ENCODE measurements at places on chromosomes 3 and 15. TPM values are rescaled to one million over a fixed set of nuclear protein-coding genes. Genes with fewer than 3 reads are reported as not detected.
A peak's percentile ranks its signal among the peaks of the same experiment; 100 is the strongest.

DNA sequence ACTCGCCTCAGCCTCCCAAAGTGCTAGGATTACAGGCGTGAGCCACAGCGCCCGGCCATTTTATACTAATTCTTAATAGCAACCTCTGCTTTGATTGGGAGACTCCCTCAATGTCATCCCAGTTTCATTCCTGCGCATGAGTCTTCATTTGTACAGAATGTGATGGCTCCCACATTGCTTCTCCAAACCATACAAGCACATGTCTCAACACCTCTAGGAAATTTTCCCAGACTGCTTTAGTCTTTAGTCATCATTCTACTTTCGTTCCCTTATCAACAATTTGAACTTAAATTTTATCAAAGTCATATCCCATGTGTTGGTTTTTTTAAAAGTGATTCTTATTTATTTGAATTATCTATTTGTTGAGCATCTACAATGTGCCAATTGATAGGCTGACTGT is 58.1 kb downstream of the SNX4 start:
- peaks cover 6% of the 10 kb centered on the region for H3K36me3 ChIP-seq
- H3K4me3 ChIP-seq = no peak overlapping the region
- no peaks in the 10 kb centered on the region for H3K27me3 ChIP-seq

- H3K27me3 ChIP-seq = no peaks in the 10 kb centered on the region
- no peaks in the 10 kb centered on the region for H3K4me1 ChIP-seq
- DNase-seq = no peak
- no peak overlapping the region for H3K4me3 ChIP-seq
- no peaks in the 10 kb centered on the region for H3K36me3 ChIP-seq
These were observed 26.8 kb downstream of the RAB6B start for GRCh38 chr3:133868758-133869475.

- H3K27me3 ChIP-seq = no peaks in the 10 kb centered on the region
- no peaks in the 10 kb centered on the region for H3K36me3 ChIP-seq
- DNase-seq = no peak
- no peak overlapping the region for H3K27ac ChIP-seq
- no peaks in the 10 kb centered on the region for H3K4me1 ChIP-seq
These were observed 37.2 kb downstream of the ANKDD1A start for GRCh38 chr15:64948916-64949315.

DNA sequence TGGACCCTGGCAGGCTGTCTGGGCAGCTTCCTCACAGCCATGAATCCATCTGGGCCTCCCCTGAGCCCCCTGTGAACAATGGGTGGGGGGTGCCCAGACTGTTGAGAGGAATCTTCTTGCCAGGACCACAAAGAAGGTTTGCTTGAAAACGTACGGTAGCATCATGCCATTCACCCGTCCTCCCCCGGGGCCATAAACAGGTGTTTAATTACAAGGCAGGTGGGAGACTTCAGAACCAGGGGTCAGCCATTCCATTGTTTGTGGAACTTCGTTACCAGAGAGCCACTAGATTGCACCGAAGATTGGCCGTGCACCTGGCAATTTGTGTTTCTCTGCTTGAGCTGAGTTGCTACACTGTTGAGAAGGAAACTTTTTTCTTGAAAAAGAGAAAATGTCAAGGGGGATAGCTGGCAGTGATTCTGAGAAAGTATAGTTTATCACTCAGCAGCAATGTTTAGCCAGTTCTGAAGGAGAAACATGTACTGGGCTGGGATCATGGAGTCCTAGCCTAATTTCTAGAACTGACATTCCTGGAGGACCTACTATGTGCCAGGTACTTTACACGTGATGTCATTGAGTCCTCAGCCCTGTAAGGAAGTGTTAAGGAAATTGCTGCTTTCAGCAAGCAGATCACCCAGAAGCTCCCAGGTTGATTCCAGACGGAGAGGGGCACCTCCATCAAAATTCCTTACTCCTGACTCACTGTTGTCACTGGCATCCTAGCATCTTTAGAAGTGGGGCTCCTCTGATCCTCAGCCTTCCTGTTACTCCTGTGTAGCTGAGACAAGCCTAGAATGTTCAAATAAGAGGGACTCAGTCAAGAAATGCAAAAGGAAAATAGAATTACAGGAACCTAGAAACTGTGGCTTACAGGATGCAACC is 103.8 kb upstream of the UBE2E1 start:
- no peak for DNase-seq
- H3K4me3 ChIP-seq = no peak overlapping the region
- peak overlapping the region; percentile 39 for H3K27ac ChIP-seq
- no peaks in the 10 kb centered on the region for H3K36me3 ChIP-seq

DNA sequence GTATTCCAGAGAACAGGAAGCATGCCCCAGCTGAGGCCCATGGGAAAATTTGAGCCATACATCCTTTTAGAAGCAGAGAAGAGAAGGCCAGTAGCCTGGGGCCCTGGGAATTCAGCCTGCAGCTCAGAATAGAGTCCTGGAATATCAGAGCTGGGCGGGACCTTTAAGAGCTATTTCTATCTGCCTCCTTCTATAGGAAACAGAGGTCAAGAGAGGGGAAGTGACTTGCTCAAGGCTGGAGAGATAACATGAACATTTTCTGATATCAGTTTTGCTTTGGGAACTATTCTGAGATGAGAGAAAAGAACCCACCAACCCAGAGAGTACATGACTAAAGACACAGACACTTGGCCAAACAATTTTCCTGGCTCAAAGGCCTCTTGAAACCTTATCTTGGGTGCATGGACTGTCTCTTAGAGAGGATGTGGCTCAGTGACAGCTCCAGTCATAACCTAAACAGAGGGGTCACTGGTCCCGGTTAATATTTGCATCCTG is 26.0 kb downstream of the MASP1 start:
- no peaks in the 10 kb centered on the region for H3K4me1 ChIP-seq
- H3K27me3 ChIP-seq = peaks cover 14% of the 10 kb centered on the region
- no peaks in the 10 kb centered on the region for H3K36me3 ChIP-seq
- DNase-seq = no peak
- no peak overlapping the region for H3K4me3 ChIP-seq

GRCh38 chr15:74937590-74938371 is at the start of gene COX5A:
Gene COX5A, minus strand, starts transcription at chr15:74938073. Its CDS starts 59 bp downstream, at chr15:74938014.
- peak; percentile 81 for DNase-seq
- 0 out of 2 replicates have a peak, but pooled peaks cover 2% of the 10 kb centered on the region for H3K36me3 ChIP-seq
- H3K4me3 ChIP-seq = peak within 1 kb of the TSS; percentile 94
- peak within 1 kb of the TSS; percentile 93 for H3K27ac ChIP-seq

- no peak overlapping the region for H3K27ac ChIP-seq
- no peaks in the 10 kb centered on the region for H3K27me3 ChIP-seq
- DNase-seq = no peak
- H3K36me3 ChIP-seq = no peaks in the 10 kb centered on the region
- H3K4me3 ChIP-seq = no peak overlapping the region
These were observed 30.5 kb upstream of the RAB6B start for GRCh38 chr3:133925960-133926735.

DNA sequence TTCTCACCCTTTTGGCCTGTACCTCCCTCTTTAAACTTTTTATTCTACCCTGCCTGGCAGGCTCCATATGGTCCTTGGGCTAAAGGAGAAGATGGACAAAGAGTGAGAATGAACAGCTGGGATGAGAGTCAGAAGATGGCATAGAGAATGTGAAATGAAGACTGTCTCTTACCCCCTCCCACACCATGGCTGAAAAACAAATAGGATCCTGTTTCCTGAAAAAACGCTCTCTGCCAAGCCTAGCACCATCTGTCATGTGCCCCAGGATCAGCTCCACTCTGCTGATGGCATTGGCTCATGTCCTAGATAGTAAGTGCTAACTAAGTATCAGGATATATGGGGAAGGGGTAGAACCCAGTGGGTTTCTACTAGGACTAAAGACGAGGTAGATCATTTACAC is 238.6 kb downstream of the MEX3B start:
- no peak for DNase-seq
- no peaks in the 10 kb centered on the region for H3K27me3 ChIP-seq
- no peak overlapping the region for H3K27ac ChIP-seq
- no peaks in the 10 kb centered on the region for H3K36me3 ChIP-seq
- H3K4me1 ChIP-seq = no peaks in the 10 kb centered on the region
- H3K4me3 ChIP-seq = no peak overlapping the region

GRCh38 chr3:45781271-45781670 is 15.1 kb downstream of the SLC6A20 start:
- no peak overlapping the region for H3K27ac ChIP-seq
- no peaks in the 10 kb centered on the region for H3K36me3 ChIP-seq
- no peak overlapping the region for H3K4me3 ChIP-seq
- H3K27me3 ChIP-seq = no peaks in the 10 kb centered on the region

DNA sequence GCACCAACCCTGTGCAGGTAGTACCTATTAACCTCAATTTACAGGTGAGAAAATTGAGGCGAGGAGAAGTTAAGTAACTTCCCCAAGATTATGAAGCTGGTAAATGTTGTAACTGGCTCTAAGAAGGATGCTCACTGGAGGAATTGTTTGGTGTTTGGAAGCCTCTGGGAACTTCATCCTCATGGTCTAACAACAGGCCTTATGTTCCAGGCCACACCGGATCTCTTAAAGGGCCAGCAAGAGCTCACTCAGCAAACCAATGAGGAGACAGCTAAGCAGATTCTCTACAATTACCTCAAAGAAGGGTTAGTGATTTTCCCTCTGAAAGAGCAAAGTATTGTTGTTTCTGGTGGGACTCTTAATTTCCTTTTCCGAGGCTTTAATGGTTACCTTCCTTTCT is 63.9 kb downstream of the CGNL1 start:
- DNase-seq = no peak
- H3K27me3 ChIP-seq = no peaks in the 10 kb centered on the region
- H3K27ac ChIP-seq = no peak overlapping the region
- H3K36me3 ChIP-seq = no peaks in the 10 kb centered on the region

DNA sequence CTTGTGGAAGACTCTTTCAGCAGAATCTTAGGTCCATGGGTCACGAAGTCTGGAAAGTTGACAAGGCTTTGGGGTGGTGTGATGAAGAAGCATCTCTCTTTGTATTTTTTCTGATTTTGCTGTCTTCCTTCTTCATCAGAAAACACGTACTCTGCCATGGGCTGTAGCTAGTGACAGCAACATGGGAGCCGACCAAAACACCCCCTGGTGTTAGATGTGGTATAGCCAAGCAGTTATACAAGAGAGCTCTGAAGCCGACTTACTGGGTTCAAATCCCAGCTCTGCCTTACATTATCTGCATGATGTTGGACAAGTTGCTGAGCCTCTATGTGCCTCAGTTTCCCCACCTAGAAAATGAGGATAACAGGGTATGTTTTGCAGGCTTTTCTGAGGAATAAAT is 32.9 kb upstream of the LYZL4 start:
- H3K27me3 ChIP-seq = no peaks in the 10 kb centered on the region
- H3K36me3 ChIP-seq = no peaks in the 10 kb centered on the region
- no peak overlapping the region for H3K4me3 ChIP-seq

- peak within 1 kb of the TSS; percentile 96 for H3K27ac ChIP-seq
- peak within 1 kb of the TSS; percentile 69 for H3K4me3 ChIP-seq
- no peaks in the 10 kb centered on the region for H3K36me3 ChIP-seq
These were observed at the start of gene SEMA3F for GRCh38 chr3:50154840-50155490. Gene SEMA3F, plus strand, starts transcription at chr3:50155324. Its CDS starts 4,299 bp downstream, at chr3:50159623.

GRCh38 chr3:63908081-63908736 is 4.0 kb downstream of the SCAANT1 start:
- no peaks in the 10 kb centered on the region for H3K36me3 ChIP-seq
- DNase-seq = no peak
- H3K27me3 ChIP-seq = no peaks in the 10 kb centered on the region

GRCh38 chr15:88166082-88166993 is 90.2 kb downstream of the NTRK3 start:
- H3K27me3 ChIP-seq = peaks cover 2% of the 10 kb centered on the region
- H3K4me1 ChIP-seq = no peaks in the 10 kb centered on the region
- H3K4me3 ChIP-seq = no peak overlapping the region
- no peaks in the 10 kb centered on the region for H3K36me3 ChIP-seq
- H3K27ac ChIP-seq = no peak overlapping the region

GRCh38 chr3:16059711-16060357 is 114.6 kb upstream of the GALNT15 start:
- peak overlapping the region; percentile 80 for H3K27ac ChIP-seq
- H3K4me1 ChIP-seq = peaks cover 26% of the 10 kb centered on the region

GRCh38 chr3:53151465-53151864 is 9.5 kb upstream of the PRKCD start:
- H3K4me3 ChIP-seq = no peak overlapping the region
- no peak overlapping the region for H3K27ac ChIP-seq
- H3K4me1 ChIP-seq = 0 out of 2 replicates have a peak, but pooled peaks cover 5% of the 10 kb centered on the region
- no peak for DNase-seq
- no peaks in the 10 kb centered on the region for H3K27me3 ChIP-seq

DNA sequence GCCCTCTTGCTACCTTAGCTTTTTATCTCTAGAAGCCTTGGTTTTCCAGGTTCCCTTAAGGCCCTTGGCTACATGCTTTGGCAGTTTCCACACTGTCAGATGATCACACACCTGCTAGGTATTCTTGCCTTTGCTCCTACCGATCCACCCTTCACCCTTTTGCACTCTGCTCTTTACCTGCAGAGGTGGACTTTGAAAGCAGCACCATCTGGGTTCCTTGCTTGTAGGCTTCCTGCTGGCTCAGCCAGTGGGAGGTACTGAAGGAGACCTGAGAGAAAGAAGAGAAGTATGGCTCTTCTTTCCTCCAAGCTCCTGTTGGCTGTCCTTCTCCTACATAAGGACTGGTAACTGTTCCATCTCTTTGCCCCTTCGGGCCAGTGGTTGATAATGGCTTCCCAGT is 7.3 kb upstream of the ZNF592 start:
- DNase-seq = no peak
- H3K27ac ChIP-seq = no peak overlapping the region
- H3K36me3 ChIP-seq = no peaks in the 10 kb centered on the region

DNA sequence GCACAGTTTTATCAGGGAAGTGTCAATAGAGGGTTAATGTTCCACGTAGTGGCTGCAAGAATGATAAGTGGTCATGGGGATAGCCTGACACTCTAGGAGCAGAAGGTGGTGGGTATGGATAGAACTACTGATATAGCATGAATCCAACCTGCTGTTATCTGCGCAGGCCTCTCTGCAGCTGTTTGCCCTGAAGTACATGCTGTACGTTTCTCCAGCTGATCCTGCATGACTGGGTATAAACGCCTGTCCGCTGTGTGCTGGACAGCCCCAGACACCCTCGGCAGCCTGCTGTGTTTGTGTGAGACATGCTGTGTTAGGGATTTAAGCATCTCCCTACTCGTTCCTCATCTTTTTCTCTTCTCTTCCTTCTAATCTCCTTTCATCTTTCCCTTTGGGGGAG is 87.1 kb downstream of the LPP start:
- H3K27ac ChIP-seq = peak overlapping the region; percentile 55
- no peaks in the 10 kb centered on the region for H3K36me3 ChIP-seq
- no peaks in the 10 kb centered on the region for H3K27me3 ChIP-seq
- H3K4me3 ChIP-seq = no peak overlapping the region
- no peak for DNase-seq

Gene CFAP91
- 0.90 TPM for total RNA-seq

Gene STXBP5L
- 0.05 TPM for total RNA-seq

Gene GATM
- total RNA-seq = 7.6 TPM

Data from Panc1 (cell line).